Progenitor cell of endocrine pancreas (in vitro differentiated cells): ENCODE measurements at places on chromosomes 3 and 15. TPM values are rescaled to one million over a fixed set of nuclear protein-coding genes. Genes with fewer than 3 reads are reported as not detected.
A peak's percentile ranks its signal among the peaks of the same experiment; 100 is the strongest.

The COL6A5 gene
- not detected in 2 replicates for total RNA-seq

DNA sequence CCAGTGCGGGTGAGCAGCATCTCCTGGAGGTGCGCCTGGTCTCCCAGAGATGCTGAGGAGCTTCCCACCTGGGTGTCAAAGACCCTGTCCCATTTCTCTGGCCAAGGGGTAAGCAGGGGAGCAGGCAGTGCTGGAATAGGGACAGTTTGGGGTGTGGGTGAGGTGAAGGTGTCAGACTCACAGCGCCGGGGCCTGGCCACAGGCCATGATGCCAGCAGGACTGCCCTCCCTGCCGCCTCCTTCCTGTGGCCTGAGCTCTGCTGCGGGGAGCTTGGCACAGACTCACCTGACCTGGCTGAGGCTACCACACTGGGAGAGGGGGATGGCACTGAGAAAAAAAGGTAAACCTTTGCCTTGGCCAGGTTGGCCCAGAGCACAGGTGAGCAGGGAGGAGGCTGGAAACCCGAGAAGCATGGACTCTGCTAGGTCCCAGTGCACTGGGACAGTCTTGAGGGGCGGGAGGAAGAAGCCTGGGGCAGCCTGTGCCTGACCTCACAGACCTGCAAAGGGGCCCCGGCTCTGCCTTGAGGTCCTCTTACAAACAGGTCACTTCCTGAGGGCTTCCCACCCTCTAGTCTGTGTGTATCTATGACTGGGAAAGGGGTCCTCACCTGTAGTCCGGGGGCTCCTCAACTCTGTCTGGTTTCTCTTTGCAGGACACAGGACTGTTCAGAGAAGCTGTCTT, 28.2 kb downstream of the GRAMD2A start:
- DNase-seq, result no peak

The GPR15 gene
- total RNA-seq, result not detected in 2 replicates

DNA sequence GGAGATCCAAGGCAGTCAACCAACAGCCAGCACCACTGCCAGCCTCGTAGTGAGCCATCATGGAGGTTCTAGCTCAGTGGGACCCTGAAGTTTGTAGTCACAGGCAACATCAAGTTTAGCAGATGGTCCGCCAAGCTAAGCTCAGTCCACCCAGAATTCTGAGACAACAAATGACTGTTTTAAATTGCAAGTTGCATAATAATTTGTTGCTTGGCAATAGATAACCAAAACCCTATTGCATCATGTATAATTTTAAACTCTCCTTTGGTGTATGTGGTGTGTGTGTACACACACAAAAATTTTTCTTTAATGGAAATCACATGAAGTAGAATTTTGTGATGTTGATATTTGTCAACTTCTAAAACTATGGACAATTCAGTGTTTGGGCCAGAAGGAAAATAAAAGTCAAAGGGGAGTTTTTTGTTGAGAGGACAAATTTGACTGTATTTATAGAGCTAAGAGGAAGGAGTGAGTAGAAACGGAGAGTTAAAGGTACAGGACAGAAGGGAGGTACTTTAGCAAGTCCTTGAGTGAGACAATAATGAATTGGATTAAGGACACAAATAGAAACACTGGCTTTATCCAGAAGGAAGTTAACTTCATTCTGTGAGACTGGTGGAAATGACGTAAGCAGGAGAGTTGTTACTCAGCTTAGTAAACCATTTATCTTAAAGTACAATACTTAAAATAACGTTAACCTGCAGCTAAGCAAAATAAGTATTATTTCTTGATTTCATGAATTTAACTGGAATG, 83.6 kb downstream of the NCEH1 start:
- DNase-seq, result no peak

- no peak for DNase-seq
Measured at GRCh38 chr3:30475038-30475808, 131.2 kb upstream of the TGFBR2 start.

GRCh38 chr3:126691765-126692164, 12.3 kb upstream of the CHCHD6 start:
- DNase-seq, result no peak

DNA sequence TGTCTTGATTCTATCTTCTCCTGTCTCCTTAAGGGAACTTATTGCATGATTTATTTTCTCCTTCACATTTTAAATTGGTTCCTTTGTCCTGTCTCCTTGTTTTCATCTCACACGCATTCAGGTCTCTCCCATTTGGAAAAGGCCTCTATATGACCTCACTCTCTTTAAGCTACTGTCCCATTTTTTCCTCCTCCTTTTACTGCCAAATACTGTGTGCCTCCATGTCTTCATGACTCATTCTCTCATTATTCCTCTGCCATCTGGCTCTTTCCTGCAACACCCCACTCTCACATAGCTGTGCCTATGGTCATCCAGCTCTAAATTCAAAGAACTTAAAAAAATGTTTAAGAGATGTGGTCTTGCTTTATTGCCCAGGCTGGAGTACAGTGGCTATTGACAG, 48.0 kb downstream of the TYRO3 start:
- DNase-seq, result no peak

The SERPINI2 gene
- 1.8 and 2.0 TPM in 2 replicates for total RNA-seq

- no peak for DNase-seq
Measured at GRCh38 chr3:149959443-149959842, 11.3 kb downstream of the PFN2 start.

DNA sequence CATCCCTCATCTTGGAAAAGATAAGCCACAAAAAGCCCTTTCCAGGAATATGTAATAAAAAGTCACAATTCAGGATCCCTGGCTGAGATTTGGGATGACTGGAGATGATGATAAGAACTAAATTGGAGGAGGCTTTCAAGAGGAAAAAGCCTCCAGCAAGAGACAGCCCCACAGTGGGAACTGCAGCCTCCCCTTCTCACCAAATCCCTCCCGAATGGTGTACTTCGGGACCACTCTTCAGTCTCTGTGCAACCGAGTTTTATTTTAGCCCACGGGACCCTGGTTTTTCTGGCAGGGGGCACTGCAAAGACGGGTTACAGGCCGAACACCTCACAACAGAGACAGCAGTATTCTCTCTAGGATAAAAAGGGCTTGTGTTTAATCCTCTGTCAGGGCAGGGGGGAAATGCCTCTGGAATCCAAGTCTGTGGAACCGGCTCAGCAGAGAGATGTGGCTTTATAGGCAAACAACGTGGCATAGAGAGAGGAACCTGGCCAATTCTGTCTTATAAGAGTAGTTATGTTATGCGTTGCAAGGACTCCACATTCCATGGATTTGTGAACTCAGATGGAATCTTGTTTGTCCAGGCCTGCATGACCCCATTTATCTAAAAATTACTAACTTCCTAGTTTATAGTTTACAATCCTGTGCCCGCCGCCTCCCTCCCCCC, 1.2 kb upstream of the LMCD1 start:
- DNase-seq, result peak; percentile 9

DNA sequence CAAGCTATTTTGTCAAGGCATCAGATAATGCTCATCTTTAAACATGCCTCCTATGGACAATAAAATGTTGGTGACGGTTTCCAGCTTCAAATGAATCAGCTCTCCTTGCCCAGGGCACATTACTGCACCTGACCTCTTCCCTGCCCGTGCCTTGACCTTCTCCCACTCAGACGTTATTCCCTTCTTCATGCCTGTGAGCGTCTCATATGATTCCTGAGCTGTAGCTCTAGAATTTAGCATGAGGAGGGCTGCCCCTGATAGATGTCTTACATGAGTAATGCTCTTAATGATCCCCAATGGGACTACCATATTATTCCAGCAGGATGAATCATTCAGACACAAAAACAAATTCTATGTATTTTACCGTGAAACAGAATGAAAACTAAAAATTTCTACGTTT, 762.7 kb downstream of the ROBO1 start:
- DNase-seq, result no peak

DNA sequence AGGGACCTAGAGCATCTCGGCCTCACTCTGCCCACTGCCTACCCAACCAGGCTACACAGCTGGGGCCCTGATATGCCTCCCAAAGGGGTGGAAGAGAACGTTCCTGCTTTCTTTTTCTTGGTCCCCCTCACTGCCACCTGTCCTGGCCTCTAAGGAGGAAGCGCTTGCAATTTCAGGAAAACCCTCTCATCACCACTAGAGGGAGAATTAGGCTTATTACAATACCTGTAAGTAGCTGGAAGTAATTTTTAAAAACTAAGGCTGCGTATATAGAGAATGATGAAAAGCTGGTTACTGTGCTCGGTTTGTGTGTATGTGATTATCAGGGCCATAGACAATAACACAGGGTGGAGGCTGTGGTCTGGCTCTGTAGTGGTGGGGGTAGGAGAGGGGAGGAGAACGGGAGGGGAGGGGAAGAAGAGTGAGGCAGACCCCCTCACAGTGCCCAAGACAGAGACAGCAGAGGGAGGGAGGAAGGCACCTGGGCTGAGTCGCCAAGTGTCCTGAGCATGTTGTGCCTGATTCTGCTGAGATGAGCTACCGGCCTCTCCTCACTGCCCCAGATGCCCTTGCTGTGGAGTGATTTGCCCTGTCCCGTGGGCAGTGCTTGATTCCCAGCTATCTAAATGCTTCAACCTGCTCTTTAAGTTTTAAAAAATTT, 3.3 kb downstream of the GABRG3 start:
- no peak for DNase-seq

The PRRT3 gene
- total RNA-seq, result 10.4 and 11.4 TPM in 2 replicates

The DPPA2 gene
- total RNA-seq, result 0.58 and 0.69 TPM in 2 replicates

The MST1R gene
- total RNA-seq, result 4.4 and 6.5 TPM in 2 replicates

- DNase-seq, result no peak
Measured at GRCh38 chr3:9147215-9147895, 102.1 kb downstream of the SRGAP3 start.

The SLC51B gene
- not detected in 2 replicates for total RNA-seq

- no peak for DNase-seq
Measured at GRCh38 chr3:56720849-56721248, 37.8 kb upstream of the TASOR start.

- no peak for DNase-seq
Measured at GRCh38 chr3:129688271-129688895, 81.9 kb upstream of the PLXND1 start.

GRCh38 chr3:188749010-188749617, 422.7 kb upstream of the TPRG1 start:
- no peak for DNase-seq

DNA sequence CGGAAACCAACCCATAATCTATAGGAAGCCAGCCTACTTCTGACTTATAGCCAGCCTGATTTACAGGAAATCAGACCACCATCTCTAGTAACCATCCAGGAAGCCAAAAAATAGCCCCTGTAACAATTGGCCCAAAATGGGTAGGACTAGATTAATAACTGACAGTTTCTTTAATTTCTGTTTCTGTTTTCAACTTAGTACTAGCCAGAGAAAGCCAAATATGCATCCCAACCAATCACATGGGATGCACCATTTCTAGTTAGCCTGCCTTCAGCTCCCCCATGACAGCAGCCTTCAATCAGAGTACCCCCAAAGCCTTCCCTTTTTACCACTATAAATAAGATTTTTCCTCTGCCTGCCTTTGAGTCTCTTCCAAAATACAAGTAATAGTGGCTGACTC, 239.1 kb upstream of the GADL1 start:
- no peak for DNase-seq

- DNase-seq, result no peak
Measured at GRCh38 chr15:55649058-55649423, 60.9 kb upstream of the PYGO1 start.

- no peak for DNase-seq
Measured at GRCh38 chr3:43389388-43390254, 103.3 kb downstream of the SNRK start.

The SERINC4 gene
- 0.33 and 0.36 TPM in 2 replicates for total RNA-seq

The CHL1 gene
- 24.7 and 32.5 TPM in 2 replicates for total RNA-seq

DNA sequence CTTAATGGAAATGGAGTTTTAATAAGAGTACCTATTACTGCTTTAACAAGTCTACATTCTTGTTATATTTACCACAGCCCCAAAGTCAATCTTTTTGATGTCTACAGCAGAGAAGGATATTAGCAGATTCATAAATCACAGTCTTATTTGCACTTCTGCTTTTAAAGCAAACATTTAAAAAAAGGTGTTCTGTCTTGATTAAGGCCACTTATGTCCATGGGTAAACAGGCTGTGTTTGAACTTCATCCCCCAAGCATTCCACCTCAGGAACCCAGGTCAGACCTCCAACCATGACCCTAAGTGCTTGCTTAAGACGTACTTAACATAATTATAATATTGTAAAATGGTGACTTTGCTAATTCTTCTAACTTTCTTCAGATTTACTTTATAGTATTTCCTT, 113.4 kb downstream of the CMSS1 start:
- DNase-seq, result no peak

- no peak for DNase-seq
Measured at GRCh38 chr3:171443211-171443957, 16.8 kb downstream of the TNIK start.

GRCh38 chr15:78618064-78618463, 2.7 kb downstream of the CHRNA3 start:
- DNase-seq, result no peak

DNA sequence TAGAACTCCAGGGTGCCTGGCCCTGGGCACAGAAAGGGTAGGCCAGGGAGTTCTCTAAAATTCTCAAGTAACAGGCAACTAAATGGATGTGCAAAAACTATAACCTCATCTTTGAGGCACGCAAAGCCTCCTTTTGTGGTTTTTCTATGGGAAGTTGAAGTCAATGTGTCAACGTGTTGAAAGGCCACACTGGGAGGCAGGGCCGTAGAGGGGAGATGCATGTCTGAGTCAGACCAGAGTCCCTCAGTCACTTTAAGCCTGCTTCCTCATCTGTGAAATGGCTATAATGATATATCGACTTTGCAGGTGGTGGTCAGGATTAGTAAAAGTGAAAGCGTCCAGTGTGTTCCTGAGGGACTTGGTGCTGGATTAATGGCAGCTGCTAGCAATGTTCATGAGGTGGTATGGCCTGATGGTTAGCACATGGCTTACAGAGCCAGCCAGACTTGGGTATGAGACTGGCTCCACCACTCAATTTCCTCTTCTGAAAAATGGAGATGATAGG, 17.0 kb downstream of the TGM5 start:
- DNase-seq, result no peak

GRCh38 chr15:100276506-100276905, 65.3 kb downstream of the ADAMTS17 start:
- DNase-seq, result no peak

The BDH1 gene
- 41.9 and 42.8 TPM in 2 replicates for total RNA-seq

DNA sequence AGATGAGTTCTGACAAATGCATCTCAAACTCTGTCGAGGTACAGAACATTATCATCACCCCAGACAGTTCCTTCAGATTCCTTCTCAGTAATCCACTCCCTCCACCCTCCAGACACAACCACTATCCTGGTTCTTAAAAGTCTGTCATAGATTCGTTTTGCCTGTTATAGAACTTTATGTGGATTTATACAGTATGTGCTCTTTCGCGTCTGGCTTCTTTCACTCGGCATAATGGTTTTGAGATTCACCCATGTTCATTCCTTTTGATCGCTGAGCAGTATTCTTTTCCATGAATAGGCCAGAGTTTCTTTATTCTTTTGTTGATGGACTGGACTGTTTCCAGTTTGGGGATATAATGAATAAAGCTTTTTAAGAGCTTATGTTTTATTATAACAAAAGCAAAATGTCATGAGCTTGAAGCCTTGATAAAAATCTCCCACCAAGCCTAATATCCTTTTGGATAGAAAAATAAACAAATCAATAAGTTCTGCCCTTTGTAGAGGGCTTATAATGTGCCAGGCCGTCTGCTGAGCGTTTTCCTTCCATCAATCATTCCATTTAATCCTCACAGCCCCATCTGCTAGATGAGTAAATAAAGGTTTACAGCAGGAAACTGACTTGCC, 21.3 kb upstream of the RFTN1 start:
- DNase-seq, result no peak

GRCh38 chr3:20075197-20075596, 35.0 kb downstream of the KAT2B start:
- no peak for DNase-seq

GRCh38 chr15:76274821-76275220, 36.4 kb downstream of the ETFA start:
- DNase-seq, result no peak
